ENCODE measurements at places on chromosomes 11 and 22. TPM values are rescaled to one million over a fixed set of nuclear protein-coding genes. Genes with fewer than 3 reads are reported as not detected.

Gene CABP4
- total RNA-seq: 1.3 TPM

Gene OR52I2
- total RNA-seq: not detected

Gene MTNR1B
- not detected for total RNA-seq

Gene MGAT3
- total RNA-seq: not detected

Gene SDHAF2
- total RNA-seq: 68.8 TPM

Gene UPK3A
- total RNA-seq: not detected

Gene FBLN1
- total RNA-seq: 0.40 TPM

Gene C22orf31
- total RNA-seq: not detected

Gene OR2AT4
- total RNA-seq: not detected

Gene HEPN1
- total RNA-seq: 0.20 TPM

Gene IL17REL
- total RNA-seq: under 0.01 TPM

Gene OR51I1
- total RNA-seq: not detected

Gene AIFM3
- total RNA-seq: not detected

Gene C11orf91
- not detected for total RNA-seq

Gene KDM2A
- 23.8 TPM for total RNA-seq

Gene GNG3
- not detected for total RNA-seq

Gene ETS1
- total RNA-seq: 88.5 TPM

Gene MRGPRE
- not detected for total RNA-seq

Gene TMA7B
- total RNA-seq: not detected

Gene NAALAD2
- 0.22 TPM for total RNA-seq

Gene DEFB131B
- not detected for total RNA-seq

Gene GRK3
- 0.20 TPM for total RNA-seq

Gene DLG2
- 0.40 TPM for total RNA-seq

Gene DNAJB7
- total RNA-seq: not detected
